HuH-7 (cell line): ENCODE measurements at places on chromosomes 3 and 15.

DNA sequence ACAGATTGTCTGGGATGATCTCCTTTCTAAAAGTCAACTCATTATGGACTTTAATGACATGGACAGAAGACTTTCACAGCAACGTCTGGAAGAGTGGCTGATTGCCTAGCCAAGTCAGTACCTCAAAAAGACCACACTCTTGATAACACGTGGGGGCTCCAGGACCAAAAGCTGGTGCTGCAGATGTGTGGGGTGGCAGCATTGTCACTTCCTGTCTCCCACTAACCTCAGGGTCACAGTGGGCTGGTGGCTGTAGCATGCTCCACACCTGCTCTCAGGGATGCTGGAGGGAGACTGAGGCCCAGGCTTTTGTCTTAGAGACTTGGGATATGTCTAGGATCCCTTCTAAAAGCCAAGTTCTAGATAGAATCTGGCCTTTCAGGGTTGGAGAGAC lies 118.1 kb downstream of the APBA2 start:
- no peak for DNase-seq

DNA sequence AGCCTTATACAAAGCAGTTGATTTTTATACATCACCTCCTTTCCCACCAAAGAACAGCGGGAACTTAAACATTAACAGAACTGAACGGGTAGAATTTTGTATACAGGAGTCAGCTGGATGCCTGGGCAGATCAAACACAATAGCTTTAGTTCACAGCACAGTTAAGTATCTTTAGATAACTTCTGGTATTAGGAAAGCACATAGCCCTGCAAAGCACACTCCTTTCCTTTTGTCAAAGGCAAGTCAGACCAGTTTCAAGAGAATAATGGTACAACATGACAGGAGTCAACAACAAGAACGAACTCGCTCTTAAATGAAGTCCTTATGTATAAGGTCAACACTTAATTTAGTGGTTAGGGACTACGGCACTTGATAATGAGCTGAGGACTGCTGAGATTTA lies 26.3 kb downstream of the ABCC5 start:
- DNase-seq = no peak

DNA sequence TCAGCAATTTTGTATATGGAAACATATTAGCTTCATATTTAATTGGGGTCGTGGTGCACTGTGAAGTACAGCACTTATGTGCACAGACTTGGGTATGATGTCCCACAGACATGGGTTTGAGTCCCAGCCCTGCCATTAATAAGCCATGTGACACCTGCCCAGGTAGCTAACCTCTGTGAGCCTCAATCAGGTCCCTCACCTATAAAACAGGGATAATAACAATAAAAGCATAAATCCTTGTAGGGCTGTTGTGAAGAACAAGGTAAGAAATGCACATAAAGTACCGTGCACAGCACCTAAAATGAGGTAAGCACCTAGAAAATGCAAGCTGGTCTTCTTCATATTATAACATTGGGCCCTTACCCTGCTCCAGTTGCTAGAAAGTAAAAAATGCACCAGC lies 173.5 kb upstream of the WNT5A start:
- DNase-seq = no peak

GRCh38 chr3:162082516-162082915 lies 585.9 kb downstream of the OTOL1 start:
- no peak for DNase-seq

DNA sequence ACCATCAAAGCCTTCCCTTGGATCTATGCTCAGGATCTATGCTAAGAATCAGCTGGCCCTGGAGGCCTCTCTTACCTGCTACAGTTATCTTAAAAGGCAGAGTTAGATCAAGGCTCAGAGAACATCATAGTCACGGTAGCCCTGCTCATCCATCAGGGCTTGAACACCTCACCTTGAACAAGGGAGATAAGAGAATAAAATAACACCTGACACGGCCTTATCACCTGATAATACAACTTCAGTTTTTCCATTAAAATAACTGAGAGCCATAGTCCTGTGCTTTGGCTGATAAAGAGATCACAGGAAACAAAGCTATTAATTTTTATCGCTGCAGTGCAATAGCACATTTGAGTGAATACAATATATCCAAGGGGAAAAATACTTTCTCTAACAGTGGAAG lies 85.6 kb upstream of the LPP start:
- no peak for DNase-seq

DNA sequence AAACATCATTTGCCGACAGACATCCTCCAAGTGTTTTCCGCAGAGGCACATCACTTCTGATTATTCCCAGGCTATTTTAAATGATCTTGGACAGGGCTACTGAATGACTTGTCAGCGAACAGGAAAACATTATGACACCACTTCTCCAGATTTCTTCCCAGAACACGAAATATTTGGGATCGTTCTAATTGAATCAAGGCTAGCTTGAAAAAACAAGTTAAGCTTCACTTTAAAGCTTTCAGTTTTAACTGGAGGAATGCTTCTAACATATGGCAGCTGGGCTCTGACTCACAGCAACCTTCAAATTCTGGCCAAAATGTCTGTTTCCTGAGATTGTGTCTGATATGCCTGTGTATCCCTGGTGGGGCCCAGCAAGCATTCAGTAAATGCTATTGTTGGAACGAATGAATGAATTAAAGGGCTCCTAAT lies 127.0 kb upstream of the ICE2 start:
- DNase-seq = no peak

GRCh38 chr3:55471084-55471483 lies 16.0 kb downstream of the WNT5A start:
- DNase-seq = no peak

GRCh38 chr15:91889111-91889815 lies 35.8 kb downstream of the SLCO3A1 start:
- DNase-seq = no peak

DNA sequence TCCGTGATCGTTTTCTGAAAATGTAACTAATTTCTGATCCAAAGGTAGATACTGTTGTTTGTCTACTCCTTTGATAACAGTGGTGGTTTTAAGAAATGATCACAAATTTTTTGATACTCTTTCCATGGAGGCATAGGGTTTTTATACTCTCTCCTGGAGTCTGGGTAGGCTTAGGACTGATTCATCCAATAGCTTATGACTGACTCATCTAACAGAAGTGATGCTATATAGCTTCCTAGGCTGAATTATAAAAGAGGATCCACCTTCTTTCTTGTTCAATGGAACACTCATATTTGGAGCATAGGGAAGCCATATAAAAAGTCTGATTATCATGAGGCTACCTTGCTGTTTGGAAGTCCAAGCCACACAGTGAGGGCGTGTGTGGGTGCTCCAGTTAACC lies 84.3 kb downstream of the CHST2 start:
- no peak for DNase-seq

DNA sequence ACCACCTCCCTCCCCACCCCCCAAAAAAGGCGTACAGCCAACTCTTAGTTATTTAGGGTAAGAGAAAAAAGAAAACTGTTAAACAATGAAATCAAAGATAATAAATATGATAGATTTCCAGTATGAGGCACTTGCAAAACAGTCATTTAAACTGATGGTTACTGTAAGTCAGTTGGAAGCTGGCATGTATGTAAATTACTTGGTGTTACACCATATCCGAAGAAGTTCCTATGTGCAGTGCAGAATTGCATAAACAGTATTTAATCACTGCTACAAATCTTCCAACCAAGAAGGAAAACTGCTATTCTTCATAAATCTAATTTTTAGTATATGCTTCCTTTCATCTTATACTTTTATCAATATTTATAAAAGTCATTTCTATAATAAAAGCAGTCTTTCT lies 62.0 kb downstream of the LEO1 start:
- DNase-seq = no peak

- DNase-seq = no peak
Measured at GRCh38 chr3:69082805-69083204, 1.9 kb upstream of the ARL6IP5 start.

DNA sequence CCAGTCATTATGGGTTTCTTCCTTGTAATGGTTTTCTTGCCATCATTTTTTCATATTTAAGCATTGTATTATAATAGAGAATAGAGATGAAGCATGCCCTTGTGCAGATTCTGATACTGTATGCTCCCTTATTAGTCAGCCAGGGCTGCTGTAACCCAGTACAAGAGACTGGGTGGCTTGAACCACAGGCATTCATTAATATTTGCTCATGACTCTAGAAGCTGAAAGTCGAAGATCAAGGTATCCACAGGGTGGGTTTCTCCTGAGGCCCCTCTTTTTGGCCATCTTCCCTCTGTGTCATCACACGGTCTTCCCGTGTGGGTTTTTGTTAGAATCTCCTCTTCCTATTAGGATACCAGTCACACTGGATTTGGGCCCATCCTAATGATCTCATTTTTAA lies 74.5 kb downstream of the FOXP1 start:
- no peak for DNase-seq

DNA sequence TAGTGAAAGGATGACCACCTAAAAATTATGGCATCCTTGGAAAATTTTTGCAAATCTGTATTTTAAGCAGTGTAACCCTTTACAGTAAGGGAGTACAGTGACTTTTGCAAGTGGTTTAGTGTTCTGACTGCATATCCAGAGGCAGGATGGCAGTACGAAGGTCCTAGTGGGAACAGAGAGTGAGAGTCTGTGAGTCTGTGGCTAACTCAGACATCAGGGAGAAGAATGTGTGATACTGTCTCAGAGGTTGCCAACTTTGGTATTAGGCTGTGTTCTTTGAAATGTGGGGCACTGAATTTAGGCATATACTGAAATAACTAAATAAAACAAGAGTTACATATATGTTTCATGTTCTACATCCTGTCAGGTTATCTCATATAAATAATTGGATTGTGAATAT lies 25.7 kb downstream of the PRKCI start:
- no peak for DNase-seq

GRCh38 chr3:180947761-180948390 lies 35.4 kb downstream of the FXR1 start:
- DNase-seq = no peak

GRCh38 chr3:63624941-63625560 lies 27.4 kb upstream of the SNTN start:
- no peak for DNase-seq

DNA sequence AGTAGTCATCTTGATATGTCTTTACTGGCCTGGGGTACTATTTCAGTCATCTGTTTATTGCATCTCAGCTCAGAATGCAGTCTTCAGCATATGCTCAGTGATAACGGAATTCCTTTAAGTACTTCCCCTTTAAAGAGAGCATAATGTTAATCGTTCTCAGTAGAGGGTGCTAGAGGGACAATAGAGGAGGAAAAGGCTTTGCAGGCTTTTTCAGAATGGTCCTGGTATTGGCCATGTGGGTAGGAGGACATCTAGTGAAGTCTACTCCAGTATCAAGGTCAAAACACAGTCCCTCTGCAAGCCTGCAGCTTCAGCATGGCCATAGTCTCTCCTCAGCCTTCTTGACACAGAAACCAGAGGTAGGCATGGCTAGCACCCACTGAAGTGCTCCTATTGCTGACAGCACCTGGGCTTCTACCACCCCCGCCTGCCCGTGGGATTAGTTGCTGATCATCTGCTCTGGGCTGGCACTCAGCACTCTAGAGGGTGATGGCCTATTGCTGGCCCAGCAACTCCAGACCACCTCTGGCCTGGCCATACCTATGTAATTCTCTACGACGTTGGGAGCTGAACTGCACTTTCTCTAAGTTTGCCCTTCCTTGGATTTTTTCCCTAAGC lies 65.4 kb downstream of the KCNH8 start:
- DNase-seq = peak; percentile 30

GRCh38 chr15:74615508-74616365 lies at the start of gene CLK3:
CLK3 (plus strand) TSS chr15:74615836; CDS start chr15:74619197, 3,361 bp downstream.
- peak; percentile 99 for DNase-seq

- no peak for DNase-seq
Measured at GRCh38 chr3:1230920-1231319, 138.1 kb downstream of the CNTN6 start.

- no peak for DNase-seq
Measured at GRCh38 chr15:98529205-98530145, 118.9 kb upstream of the IGF1R start.

GRCh38 chr3:9785602-9786001 lies 6.7 kb downstream of the TADA3 start:
- no peak for DNase-seq

DNA sequence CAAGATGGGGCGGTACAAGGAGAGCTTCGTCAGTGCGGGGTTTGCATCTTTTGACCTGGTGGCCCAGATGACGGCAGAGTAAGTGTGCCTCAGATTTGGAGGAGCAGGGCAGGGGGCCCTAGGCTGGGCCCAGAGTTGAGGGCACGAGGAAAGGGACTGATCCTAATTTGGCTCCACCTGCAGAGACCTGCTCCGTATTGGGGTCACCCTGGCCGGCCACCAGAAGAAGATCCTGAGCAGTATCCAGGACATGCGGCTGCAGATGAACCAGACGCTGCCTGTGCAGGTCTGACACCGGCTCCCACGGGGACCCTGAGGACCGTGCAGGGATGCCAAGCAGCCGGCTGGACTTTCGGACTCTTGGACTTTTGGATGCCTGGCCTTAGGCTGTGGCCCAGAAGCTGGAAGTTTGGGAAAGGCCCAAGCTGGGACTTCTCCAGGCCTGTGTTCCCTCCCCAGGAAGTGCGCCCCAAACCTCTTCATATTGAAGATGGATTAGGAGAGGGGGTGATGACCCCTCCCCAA lies 19.8 kb downstream of the EPHB3 start:
- DNase-seq = no peak

- no peak for DNase-seq
Measured at GRCh38 chr3:100269001-100269400, 8.2 kb downstream of the TBC1D23 start.
